ENCODE measurements at places on chromosomes 1 and 21.
A peak's percentile ranks its signal among the peaks of the same experiment; 100 is the strongest.

DNA sequence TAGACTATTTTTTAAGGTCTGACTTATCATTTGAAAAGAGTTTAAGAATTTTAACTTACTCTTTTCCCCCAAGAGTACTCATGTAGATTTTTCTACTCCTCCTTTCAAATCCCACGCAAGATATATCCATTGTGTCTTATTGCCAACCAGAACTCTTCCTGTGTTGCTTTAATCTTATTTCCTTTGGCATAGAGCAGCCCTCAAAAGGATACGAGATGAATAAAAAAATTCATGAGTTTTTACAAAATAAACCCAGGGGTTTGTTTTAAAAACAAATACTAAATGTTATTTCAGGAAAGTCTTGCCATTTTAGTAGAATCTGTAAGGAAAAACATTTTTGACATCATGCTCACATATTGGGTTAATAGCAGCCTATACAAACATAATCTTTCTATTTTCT lies 543.2 kb upstream of the CXADR start:
- no peak for DNase-seq

DNA sequence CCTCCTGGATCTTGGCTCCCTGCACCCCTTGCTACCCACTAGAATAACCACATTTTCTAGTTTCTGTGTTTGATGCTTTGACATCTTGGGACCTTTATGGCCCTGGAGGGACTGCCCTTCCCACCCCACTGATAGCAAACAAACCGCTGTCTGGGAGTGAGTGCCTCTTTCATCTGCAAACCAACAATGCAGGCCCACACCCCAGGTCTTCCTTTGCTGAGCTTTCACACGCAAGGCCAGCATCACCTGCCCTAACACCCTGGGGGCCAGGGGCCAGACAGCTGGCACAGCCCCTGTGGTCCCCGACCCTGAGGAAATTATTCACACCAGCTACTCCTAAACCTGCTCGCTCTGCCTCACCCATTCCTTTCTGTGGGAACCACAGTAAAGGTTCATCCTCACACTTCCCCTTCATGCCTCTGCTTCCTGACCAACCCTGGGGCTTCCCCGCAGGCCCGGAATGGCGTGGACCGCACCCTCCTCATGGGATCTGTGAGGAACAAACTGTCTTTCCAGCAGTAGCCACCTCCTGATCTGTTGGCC lies 15.4 kb downstream of the SLC2A7 start:
- no peak for DNase-seq

DNA sequence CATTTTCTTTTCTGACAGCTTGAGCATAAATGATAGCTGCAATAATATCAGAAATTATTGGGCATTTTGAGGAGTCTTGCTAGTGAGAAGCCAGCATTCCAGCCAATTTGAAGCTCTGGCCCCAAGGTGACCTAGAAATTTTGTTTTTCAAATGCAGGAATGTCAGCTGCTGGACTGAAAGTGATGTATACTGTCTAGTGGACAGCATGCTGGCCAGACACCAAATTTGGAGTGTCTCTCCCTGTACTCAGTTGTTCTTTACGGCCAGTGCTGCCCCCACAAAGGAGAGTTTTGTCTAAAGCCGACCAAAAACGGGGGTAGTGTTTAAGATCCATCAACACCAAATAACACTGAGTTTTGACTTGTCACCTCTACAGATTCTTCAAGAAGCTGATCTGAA lies 5.2 kb downstream of the RGS7 start:
- DNase-seq: no peak

DNA sequence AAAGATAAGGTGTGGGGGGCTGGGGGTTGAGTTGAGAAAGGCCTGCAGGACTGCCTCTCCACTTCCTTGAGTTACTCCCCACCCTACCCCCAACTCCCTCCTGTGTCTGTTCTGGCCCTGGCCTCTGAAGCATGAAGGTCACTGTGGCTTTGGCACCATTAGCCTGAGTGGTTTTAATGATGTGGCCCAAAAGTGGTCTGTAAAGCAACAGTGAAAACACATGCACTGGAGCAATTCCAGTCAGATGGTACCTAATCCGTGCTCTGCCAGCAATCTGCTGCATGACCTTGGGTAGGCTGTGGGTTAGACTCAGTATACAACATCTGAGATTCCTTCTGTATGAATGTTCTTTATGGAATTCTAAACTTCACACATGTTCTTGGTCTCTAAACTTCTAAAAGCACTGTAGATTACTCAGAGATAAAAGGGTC lies 86.5 kb upstream of the ATP1A1 start:
- peak; percentile 85 for DNase-seq

DNA sequence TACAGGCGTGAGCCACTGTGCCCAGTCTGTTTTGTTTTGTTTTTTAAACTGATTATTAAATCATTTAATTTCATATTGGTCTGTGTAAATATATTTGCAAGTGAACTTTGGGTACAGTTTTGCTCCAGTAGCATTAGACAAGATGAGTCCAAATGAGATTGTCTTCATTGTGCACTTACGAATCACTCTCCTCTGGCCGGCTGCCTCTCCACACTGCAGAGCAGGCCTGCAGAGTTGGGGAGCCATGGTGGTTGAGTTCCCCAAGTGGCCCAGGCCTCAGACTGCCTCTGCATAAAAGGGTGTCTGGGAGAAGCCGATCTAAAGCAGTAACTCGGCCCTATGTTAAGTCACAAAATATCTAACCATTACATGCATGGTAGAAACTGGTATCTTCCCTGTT lies 74.8 kb downstream of the ATP5PO start:
- DNase-seq: peak; percentile 42

GRCh38 chr1:213019450-213019849 lies 3.8 kb upstream of the ANGEL2 start:
- no peak for DNase-seq

- no peak for DNase-seq
Measured at GRCh38 chr1:159162516-159163265, 8.7 kb upstream of the CADM3 start.

- DNase-seq: peak; percentile 64
Measured at GRCh38 chr1:200207711-200208126, 180.2 kb downstream of the NR5A2 start.

DNA sequence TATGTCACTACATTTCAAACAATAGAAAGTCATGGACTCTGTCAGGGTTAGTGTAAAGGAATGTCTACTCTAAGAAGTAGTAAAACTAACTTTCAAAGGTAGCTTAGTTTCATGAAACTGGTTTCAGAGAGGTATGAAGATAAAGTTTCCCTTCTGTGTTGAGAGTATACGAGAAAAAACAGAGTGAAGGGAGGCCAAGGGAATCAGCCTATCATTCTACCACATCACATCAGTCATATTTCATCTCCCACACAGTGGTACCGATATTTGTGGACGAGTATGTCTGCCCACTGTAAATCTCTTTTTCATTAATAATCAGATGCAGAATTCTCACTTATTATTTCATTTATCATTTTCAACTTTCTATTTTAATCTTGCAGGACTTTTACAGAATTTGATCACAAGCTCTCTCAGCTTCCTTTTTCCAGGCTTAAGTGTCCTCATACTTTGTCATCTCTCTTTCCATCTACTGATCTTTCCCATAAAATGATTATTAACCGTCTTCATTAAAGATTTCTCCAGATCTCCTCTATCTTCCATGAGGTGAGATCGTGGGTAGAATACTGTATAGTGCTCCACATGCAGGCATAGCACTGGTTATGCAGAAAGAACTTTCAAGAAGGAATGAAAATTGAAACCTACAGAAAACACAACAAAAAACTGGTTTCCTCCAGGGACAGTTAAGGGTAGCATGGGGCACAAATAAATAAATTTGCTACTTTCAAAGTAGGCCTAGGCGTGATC lies 11.5 kb upstream of the IFI16 start:
- DNase-seq: no peak

DNA sequence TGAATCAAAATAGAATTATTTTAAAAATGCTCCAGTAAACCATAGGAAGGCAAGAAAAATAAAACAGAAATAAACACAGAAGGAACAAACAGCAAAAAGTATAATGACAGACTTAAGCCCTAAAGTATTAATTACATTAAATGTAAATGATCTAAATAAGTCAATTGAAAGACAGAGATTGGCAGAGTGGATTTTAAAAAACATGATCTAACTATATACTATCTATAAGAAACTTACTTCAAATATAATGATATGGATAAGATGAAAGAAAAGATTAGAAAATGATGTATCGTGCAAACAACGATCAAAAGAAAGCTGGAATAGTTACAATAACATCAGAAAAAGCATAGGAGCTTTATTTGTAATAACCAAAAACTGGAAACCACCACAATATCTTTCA lies 90.8 kb downstream of the CAMK2N1 start:
- DNase-seq: no peak

DNA sequence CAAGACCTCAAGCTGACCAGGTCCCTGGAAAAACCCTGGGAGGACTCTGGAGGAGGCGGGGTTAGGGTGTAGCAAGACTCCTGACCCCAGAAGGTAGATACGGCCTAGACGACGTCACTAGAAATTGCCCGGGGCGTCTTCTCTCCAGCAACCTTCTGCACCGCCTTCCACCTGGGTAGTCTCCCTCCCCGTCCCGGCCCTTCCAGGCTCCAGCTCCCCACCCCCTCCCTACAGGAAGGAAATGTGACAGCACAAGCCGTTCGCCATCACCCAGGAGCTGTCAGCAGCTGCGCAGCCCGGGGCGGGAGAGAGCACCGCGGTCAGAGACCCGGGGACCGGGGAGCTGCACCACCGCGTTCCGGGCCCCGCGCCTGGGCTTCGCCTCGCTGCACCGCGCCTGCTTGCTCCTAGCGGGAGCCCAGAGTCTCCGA lies 20.0 kb downstream of the SERTAD4 start:
- DNase-seq: no peak

- DNase-seq: no peak
Measured at GRCh38 chr1:223358826-223359225, 5.2 kb downstream of the SUSD4 start.

Measured in iris pigment epithelial cell (primary cell).